NCI-H2081 treated with DMSO at 0.1 percent for 48 hours (cell line): ENCODE measurements at places on chromosomes 7 and 10.

GRCh38 chr7:144398911-144399310, 4.6 kb downstream of the NOBOX start:
- DNase-seq, result no peak

DNA sequence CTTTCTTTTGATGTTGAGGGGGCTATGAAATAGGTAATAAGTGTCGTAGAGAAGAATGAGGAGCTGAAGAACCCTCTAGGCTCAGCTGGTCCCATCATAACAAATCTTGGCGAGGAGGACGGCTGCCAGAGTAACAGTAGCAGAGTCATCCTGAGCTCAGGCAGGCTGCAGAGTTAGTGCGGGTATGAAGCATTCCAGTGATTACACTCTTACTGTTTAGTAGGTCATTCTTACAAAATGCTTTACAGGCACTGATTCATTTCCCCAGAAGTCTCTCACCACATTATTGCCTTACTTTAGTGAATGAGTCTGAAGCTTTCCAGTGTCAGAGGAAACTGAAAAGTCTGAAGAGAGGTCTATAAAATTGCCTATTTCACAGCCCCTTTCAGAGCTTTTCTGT, 43.9 kb upstream of the GPR158 start:
- no peak for DNase-seq

- no peak for DNase-seq
Measured at GRCh38 chr10:46031648-46032532, 1.5 kb upstream of the NCOA4 start.

GRCh38 chr10:74677951-74678350, 148.4 kb upstream of the KAT6B start:
- no peak for DNase-seq

DNA sequence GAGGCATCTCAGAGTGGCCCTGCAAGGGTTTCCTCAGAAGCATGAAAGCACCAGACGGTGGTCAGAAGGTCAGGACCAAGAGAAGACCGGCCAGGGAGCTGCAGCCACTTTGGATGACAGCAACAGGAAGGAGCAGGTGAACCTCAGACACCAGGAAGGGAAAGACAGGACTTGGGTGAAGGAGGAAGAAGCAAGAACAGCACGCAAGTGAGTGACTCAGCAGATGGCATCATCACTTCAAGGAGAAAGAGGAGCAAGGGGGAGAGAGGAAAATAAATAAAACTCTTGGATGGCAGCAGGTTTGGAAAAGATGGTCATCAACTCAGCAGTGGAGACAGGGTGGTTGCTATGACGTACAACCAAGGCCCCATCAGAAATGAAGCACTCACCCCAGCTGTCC, 31.6 kb downstream of the NCAPG2 start:
- DNase-seq, result no peak

DNA sequence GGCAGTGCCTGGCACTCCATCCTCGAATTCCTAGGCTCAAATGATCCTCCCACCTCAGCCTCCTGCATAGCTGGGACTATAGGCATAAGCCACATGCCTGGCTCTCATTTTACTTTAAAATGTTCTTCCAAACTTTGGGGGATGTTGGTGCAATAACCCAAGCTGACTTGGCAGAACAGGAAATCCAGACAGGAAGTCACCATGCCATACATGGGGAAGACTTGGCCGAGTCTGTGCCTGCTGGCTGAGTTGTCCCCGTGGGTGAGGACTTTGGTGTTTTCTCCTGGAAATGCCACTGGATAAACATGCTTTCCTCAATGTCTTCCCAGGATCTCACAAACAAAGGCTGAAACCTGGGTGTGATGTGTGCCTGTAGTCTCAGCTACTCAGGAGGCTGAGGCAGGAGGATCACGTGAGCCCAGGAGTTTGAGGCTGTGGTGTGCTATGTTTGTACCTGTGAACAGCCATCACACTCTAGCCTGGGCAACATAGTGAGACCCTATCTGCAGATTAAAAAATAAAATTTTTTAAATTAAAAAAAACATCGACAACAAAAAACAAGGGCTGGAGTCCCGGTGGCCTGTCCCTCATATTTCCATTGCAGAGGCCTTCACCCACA, 19.8 kb downstream of the HKDC1 start:
- no peak for DNase-seq

GRCh38 chr10:101238732-101239105, 9.5 kb upstream of the LBX1 start:
- no peak for DNase-seq

- no peak for DNase-seq
Measured at GRCh38 chr7:36039671-36040070, 113.4 kb upstream of the EEPD1 start.

DNA sequence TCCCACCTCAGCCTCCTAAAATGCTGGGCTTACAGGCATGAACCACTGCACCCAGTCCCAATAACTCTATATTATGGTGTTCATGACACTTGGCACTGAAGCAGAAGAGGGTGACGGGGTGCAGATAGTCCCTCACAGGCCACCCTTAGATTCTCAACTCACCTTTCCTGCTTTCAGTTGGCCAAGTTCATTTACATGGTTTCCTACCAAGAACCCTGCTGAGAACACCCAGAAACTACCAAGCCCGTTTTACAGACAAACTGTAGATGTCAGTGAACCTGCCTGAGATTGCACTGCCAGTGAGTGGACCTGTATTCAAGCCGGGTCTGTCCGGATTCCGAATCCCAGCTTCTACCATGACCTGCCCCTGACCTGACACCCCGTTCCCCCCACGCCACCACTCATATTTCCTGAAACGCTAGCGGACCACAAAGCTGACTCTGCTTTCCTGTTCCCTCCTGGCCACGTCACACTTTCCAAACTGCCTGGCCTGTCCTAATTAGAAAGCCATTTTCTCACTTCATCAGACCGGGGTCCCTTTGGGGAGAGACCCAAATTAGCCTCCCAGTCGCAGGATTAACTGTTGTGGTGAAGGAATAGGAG, 17.3 kb downstream of the GRID2IP start:
- no peak for DNase-seq

- DNase-seq, result no peak
Measured at GRCh38 chr7:148763622-148764021, 64.9 kb downstream of the CUL1 start.

- no peak for DNase-seq
Measured at GRCh38 chr10:114180937-114181336, 1.8 kb downstream of the TDRD1 start.

DNA sequence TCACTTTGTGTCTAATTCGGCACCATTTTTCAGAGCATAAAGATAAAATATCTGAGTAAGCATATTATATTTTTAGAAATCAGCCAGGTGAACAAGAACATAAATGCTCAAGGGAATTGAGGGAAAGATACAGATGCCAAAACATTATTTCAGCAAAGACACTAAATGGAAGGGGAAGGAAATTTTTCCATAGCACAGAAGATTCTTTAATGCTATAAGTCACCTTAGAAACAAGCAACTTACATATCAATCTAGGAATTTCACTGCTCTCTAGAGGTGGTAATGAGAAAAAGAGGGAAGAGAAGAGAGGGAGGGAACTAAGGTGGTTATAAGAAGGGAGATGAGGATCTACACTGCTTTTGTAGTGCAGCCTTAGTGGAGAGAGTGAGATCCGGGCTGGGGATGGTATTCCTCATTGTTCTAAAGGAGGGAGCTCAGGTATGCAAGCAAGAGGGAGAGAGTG, 20.4 kb downstream of the ZNF365 start:
- DNase-seq, result no peak

GRCh38 chr7:70589010-70589409, 542.9 kb upstream of the GALNT17 start:
- DNase-seq, result no peak

GRCh38 chr10:6850452-6850851, 270.4 kb upstream of the PRKCQ start:
- no peak for DNase-seq

DNA sequence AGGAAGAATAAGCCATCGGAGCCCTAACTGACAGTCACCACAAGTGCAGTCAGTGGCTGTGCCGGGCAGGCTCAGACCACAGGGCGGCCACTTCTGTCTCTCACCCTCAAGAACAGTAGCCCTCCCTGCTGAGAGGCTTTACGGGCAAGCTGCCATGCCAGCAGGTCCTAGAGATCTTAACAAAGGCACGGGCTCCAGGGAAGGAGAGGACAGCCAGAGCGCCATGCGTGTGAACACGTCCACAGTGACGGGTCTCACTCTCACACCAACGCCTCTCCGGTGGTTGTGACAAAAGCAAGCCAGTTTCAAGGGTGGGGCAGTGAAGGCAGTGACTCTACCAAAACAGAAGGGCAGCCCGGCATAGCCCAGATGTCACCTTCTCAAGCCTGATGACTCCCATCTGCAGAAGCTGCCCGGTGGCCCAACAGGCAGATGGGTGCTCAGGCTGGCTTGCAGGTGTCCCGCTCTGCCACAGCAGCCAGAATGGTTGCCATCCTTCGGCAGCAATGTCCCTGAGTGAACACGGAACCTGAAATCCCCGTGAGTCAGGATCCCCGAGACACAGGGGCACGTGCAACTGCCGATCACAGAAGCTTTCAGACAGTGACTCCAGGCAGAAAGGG, 102.0 kb downstream of the FAM53B start:
- DNase-seq, result no peak

GRCh38 chr7:86094166-86094669, 549.5 kb upstream of the GRM3 start:
- DNase-seq, result no peak

GRCh38 chr7:16587790-16588189, 57.8 kb downstream of the ANKMY2 start:
- no peak for DNase-seq

DNA sequence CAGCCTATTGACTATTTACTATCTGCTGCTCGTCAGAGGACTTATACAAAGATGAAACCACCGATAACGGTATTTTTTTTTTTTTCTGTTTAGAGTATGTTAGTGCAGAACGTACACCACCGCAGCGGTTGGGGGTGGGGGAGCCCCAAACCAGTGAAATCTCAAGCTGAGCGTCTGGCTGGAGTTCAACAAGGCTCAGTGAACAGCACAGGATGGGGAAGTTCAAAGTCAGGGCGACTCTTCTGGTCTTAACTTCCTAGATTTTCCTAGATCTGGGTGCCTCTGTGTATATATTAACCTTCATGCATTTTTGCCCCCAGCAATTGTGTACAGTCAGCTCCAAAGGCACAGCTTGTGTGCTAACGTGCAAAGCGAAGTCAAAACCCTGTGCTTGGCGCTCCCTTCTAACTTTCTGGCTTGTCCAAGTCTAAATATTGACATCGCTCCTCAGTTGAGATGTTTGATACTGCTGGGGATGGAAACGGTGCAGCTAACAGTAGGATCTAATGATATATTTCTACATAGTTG, 1.1 kb downstream of the RHOBTB1 start:
- no peak for DNase-seq

DNA sequence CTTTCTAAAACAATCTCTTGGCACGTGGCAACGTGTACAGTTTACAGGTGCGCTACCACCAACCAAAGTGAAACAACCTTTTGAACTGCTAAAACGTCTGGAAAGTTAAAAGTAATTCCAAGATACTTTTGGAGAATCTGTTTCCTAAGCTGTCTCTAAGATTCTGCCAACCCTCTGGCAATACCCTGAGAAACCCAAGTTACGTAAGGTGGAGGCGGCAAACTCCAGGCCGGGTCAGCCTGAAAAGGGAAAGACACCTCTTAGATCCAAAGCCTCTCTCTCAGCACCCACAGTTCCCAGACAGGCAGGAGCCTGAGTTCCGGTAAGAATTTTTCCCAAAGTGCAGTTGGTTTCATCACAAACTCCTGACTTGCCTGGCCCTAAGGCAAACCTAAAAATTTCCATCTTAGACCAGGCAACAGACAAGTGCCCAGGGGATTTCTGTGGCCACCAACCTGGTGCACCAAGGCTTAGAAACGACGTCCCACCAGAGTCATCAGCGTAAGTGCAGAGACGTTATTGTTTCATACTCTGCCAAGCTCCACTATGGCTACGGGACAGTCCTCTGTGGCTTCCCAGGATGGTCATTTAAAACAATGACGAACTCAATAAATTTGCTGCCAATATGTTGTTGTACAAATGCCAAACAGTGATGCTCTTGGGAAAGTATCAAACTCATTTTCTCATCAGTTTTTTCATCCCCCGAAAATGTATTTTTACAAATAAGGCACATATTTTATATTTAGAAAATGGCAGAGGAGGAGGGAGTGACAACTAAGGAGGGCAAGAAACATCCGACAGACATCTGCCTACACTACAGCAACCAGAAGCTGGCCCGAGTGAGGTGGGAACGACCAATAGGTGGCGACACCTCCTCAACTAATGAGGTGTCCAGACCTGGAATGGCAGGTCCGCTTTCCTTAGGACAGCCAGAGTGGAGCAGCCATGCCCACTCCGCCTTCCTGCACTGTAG, 205.8 kb upstream of the FRMD4A start:
- DNase-seq, result no peak

GRCh38 chr7:80940539-80941207, 21.8 kb upstream of the SEMA3C start:
- no peak for DNase-seq

DNA sequence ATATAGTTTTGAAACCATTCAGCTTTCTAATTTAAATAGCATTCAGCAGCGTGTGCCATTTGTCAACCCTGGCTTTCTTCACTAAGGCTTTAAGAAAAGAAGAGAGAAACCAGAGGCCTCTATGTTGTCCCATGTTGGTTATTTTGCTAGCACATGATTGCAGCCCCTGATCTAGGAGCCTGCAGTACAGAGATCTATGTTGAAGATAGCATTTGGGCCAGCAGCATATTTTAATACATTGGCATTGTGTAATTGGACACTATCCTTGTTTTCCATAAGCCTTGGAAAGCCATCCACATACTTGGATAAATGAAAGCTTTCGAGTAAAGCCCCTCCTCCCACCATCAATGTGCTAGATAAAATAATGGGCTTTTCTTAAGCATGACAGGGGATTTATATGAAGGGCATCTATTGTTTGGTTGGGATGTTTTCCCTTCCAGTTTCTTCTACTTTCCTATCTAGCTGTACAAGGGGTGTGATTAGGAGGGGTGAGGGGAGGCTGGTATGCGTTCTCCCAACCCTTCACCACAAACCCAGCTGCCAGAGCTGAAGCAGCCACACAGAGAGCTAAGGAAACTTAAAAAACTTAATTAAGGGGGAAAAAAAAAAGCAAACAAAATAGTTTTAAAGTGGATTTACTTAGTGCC, 23.1 kb upstream of the SDHAF3 start:
- DNase-seq, result no peak
